Keratinocyte (primary cell): ENCODE measurements at places on chromosomes 1 and 21.

DNA sequence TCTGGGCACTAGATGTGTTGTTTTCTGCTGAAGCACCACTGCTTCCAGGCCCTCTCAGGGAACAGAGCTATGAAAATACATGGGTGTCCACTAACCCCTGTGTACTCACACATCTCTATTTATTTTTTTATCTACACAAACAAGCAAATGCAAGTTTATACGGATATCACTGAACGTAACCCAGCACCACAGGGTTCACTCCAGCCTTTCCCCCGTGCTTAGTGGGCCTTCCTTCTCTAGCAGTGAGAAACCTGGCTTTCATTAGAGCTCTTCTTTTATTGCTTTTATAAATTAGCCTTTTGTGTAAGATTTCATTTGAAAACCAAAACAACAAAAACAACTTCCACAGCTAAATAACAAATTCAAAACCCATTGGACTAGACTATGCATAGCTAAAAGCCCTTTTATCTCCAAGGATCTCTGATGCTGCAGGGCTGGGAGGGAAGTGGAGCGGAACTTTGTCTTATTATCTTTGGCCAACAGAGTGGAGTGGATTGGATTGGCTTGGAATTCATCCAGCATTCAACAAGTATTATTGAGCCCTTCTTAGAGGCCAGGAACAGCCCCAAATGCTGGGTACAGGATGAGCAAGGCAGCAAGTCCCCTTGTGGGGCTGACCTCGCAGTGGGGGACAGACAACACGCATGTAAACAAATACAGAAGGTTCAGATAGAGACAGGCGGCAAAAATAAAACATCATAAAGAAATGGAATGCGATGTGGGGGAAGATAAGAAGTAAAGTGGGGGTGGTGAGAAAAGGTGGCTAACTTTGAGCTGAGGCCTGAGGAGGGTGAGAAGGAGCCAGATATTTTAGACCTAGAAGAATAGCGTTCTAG lies 371.8 kb upstream of the POU3F1 start:
- no peak for DNase-seq

DNA sequence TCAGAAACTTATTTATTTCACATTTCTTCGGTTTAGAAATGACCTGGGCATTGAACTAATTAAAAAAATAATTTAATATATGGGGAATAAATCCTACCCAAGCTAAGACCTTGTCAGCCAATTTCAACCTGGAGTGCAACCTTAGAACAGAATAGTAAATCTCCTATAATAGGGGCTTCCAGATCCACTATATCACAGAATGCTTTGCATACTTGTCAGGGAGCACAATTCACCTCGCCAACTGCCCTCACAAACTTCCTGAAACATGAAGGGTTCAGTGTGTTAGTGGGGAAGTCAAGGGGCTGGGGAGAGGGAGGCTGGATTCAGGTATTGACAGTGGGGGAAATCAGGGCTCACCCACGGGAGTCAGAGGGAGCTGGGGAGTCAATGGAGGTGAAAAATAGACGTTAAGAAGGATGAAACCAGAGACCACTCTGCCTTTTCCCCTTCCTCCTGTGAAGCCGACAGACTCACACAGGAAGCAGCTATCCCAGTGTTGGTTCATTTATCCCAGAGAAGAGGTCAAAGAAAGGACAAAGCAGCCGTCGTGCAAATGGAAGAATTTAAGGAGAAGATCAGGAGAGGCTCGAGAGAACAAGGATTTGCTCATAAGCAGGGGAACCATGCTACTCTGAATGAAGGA lies 453.3 kb downstream of the NUF2 start:
- no peak for DNase-seq

DNA sequence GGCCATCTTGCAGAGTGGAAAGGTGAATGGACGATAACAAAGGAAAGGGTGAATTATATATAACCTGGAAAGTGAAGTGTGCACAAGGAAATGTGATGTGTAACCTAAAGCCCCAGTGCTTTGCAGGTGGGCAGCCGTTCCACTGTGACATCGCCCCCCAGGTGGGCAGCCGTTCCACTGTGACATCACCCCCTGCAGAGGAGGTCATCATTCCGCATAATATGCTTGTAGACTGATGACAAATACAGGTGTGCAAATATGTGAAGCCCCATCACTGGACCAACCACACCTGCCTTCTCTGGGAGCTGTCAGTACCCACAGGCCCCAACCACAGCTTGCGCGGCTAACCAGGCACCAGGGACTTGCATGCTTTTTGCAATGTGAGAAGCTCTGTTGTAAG lies 4.7 kb upstream of the ZNF496 start:
- DNase-seq, result no peak

DNA sequence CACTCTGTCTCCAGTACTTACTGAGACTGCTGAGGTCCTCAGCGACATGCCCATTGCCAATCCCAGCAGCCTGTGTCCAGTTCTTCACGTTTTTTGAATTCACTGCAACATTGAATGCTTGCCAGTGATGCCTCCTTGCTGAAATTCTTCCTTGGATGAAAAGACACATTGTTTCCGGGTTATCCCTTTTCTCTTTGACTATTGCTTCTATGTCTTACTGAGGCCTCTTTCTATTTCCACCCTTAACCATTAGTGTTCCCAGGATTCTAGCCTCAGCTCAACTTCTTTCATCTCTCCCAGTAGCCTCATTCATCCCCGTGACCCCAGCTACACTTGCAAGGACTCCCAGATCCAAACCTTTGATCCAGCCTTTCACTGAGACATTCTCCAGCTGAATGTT lies 46.5 kb upstream of the KIF26B start:
- DNase-seq, result no peak

GRCh38 chr1:70436622-70437251 lies 25.7 kb downstream of the CTH start:
- DNase-seq, result no peak

GRCh38 chr1:180188091-180188506 lies 33.4 kb downstream of the QSOX1 start:
- no peak for DNase-seq

GRCh38 chr1:46903481-46903880 lies 37.8 kb downstream of the CYP4A11 start:
- no peak for DNase-seq

GRCh38 chr1:68331117-68331865 lies 99.0 kb upstream of the WLS start:
- DNase-seq, result peak; percentile 57

DNA sequence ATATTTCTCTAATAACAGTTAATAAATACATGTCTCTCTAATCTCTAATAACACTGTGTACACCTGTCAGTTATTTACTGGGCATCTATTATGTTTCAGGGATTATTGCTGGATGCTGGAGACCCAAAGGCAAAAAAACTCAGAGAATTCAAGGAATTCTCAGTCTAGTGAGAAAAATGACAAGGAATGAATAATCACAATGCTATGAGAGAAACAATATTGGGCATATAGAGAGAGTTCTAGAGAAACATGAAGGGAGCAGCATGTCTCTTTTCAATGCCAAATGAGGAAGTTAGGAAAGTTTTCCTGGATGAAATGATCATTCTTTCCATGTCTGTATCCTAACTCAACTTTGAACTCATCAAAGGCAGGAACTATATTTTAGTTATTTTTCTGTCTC lies 82.8 kb downstream of the TNFSF18 start:
- DNase-seq, result no peak

DNA sequence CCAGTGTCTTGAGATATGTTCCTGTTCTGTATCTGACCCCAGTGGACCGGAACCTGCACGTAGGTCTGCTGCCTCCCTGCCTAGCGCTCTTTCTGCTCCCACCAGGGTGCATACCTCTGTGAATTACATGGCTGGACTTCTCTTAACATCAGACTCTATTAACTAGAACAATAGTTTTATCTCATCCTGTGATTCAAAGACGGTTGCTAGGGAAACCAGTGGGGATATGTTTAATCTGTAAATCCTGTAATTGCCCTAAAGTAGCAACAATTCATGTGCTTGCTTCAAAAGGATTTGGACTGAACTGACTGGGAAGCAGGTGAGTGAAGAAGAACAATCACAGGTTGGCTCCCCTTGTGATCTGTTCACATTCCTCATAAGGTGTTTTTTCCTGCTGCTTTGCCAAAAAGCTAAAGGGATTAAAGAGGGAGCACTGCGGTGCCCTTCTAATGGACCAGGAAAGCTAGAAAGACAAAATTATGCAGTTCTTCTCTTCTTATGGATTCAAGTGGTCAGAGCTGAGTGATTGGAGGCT lies 52.7 kb upstream of the DIRAS3 start:
- no peak for DNase-seq

DNA sequence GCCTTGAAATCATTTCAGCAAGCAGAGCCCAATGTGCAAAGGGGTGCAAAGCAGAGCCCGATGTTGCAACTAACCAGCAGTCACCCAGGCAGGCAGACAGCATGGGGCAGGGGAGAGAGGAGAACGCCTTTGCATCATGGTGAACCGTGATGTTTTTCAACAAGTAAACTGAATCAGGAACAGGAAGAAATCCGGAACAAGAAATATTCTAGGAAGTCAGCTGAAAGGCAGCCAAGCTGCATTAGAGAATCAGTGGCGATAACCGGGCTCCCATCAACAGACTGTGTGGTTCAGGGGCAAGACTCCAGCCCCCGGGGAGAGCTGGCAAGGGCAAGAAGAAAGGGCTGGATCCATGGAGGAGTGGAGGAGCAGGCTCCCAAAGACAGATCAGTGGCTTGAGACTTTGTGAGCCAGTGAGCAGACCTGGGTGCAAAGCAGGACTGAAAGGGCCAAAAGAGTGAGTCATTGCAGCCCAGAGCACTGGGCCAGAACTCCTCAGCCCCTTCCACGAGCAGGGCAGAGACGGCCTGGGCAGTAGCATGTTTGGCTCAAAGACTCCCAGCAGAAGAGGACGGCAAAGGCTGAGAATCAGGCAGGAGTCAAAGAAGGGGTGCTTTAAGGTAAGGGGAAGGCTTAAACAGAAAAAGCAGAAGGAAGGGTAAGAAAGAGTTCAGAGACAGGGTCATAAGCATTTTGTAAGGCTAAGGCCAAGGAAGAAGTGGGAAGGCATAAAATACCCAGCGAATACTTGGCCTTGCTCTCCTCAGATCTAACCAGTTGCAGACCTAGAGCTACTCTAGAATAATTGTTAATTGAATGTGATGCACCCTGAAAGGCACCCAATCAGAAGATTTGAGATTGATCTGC lies 155.0 kb downstream of the SETD4 start:
- DNase-seq, result no peak

DNA sequence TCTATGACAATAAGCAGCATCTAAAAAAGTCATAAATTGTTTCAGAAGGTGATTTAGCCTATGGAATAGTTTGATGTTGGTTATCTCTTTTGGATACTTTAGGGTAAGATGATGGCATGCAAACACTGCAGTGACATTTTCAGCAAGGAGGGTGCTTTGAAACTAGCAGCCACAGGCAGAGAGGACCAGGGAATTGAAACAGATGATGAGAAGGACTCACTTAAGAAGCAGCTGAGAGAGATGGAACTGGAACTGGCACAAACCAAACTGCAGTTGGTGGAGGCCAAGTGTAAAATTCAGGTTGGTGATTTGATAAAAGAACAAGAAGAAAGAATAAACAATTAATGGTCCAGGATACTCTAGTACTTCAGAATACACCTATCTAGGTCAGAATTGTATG lies 11.2 kb upstream of the CACYBP start:
- DNase-seq, result no peak

- DNase-seq, result no peak
Measured at GRCh38 chr1:38403667-38404066, 357.1 kb upstream of the POU3F1 start.

- DNase-seq, result no peak
Measured at GRCh38 chr1:215599418-215600074, 32.4 kb downstream of the KCTD3 start.

GRCh38 chr1:112393631-112393974 lies 2.4 kb upstream of the CTTNBP2NL start:
- no peak for DNase-seq
